ENCODE measurements at places on chromosomes 3 and 15. TPM values are rescaled to one million over a fixed set of nuclear protein-coding genes. Genes with fewer than 3 reads are reported as not detected.
A peak's percentile ranks its signal among the peaks of the same experiment; 100 is the strongest.

DNA sequence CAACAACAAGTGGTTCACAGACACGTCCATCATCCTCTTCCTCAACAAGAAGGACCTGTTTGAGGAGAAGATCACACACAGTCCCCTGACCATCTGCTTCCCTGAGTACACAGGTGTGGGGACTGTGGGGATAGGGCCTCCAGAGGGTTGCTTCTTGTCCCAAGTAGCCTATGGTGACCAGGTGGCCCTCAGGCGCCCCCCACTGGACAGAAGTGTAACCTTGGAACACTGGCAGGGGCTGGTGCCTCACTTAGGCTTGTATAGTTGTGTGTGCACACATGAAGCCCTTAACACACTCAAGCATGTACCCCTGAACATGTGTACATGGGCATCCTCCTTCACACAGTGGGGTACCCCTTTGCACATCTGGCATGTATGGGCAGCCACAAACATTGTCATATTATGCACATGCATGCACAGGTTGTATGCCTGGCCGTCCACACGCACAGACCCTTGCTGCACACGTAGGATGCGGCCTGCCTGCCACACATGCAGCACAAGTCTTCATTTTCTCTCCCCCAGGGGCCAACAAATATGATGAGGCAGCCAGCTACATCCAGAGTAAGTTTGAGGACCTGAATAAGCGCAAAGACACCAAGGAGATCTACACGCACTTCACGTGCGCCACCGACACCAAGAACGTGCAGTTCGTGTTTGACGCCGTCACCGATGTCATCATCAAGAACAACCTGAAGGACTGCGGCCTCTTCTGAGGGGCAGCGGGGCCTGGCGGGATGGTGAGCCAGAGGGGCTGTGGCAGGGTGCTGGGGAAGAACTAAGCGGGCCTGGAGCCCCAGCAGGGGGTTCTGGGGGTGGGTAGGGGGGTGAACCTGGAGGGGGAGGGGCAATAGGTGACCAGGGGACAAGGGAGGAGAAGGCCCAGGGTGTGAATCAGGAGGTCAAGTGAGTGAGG is 11.7 kb upstream of the SEMA3B start:
- DNase-seq = no peak

- DNase-seq = no peak
Measured at GRCh38 chr3:17110660-17111396, 226.1 kb downstream of the PLCL2 start.

DNA sequence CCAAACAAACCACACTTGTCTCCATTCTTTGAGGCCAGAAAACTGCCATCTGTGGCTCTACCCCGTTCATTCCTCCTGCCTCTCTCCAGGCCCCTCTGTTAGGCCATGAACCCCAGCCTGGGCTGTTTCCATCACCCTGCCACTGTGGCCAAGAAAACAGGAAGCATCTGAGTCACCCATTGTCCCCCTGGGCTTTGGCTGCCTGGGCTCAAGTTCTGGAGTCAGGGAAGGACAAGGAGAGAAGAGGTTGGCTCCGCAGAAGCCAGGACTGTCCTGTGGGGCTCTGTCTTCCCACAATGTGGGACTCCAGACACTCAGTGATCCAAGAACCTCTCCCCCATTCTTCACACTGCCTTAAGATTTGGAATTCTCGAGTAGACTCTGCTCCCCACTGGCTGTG is 14.8 kb upstream of the LCTL start:
- no peak for DNase-seq

DNA sequence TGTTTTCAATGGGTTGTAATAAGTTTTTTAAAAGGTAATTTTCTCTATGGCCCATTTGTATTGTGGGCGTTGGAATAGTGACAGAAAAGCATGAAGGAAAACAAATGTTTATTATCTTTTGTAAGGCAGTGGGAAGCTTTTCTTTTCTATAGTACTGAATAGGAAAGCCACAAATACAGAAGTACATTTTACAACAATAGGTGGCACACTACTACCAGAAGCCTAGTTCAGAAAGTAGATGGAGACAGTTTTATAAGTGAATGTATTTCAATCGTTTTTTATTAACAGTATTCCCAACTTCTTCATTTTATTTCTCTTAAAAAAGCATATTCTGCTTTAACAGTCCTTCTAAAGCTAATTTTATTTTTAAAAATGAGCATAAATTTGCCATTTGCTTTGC is 296.7 kb downstream of the PTPRG start:
- no peak for DNase-seq

DNA sequence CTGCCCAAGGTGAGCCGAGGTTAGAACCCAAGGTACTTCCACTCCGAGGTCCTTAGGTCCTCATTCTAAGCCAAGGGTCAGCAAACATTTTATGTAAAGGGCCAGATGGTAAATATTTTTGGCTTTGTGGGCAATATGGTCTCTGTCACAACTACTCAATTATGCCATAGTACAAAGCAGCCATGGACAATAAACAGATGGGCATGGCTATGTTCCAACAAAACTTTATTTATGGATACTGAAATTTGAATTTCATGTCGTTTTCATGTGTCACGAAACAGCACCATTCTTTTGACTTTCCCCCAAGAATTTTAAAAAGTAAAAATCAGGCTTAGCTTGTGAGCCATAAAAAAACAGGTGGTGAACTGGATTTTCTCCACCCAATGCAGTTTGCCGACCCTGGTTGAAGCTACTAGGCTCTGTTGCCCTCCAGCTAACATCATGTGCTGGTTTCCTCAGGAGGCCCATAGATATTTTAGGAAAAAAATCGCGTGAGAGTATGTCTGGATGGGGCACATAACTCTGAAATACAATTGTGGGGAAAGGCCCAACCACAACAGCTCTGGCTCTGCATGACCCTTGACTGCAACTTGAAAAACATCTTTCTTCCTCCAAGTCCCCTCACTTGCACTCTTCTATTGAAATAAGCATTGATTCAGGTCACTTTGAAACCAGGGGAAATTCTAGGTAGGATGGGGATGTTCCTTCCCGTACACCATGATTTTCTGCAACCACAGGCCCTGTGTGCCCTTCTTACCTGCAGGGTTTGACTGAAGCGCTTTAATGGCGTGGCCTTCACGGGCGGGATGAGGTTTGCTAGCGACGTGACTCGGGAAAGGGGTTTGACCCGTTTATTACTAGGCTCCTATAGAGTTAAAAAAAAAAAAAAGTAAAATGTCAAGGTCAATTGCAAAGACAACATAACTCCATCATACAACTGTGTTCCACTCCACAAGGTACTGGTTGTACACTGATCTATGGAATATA is 28.5 kb downstream of the ARHGEF3 start:
- DNase-seq = no peak

- no peak for DNase-seq
Measured at GRCh38 chr3:160398820-160399124, 253 bp downstream of the IFT80 start.

DNA sequence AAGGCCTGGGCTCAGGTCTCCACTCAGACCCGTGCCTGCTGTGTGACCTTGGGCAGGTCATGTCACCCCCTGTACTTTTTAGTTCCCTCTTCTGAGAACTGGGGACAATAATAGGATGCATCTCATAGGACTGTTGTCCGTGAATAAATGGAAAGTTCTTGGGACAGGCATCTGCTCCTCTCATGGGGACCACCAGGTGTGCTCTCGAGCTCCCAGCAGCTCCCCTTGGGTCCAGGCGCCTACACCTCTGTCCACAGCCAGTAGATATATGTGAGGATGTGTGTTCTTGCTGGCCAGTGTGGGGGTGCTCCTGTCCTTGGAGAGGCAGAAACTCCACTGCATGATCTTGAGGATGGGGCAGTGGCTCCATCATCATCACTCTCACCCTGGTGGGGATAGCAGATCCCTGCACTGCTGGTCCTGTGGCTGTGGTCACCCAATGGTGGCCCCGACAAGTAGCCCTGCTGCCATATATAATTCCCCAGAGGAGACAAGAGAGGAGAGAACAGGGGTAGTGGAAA is 257.6 kb upstream of the TLE3 start:
- peak; percentile 1 for DNase-seq

DNA sequence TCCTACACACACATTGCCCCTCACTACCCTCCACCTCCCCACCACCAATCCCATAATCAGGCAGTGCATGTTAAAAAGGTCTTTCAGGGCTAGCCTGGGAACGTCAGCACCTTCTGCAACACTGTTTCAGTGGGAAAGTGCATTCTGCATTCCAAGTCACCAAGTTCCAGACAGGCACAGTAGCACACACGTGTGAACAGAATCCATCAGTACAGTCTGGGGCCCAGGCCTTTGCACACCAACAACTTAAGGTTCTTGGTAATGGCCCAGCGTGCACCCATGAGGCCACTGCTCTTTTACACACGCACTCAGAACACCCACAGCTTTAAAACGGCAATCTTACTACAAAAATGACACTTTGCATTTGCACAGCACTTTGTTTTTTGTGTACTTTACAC is 1.2 kb downstream of the ANXA2 start:
- no peak for DNase-seq

The ROPN1 gene
- total RNA-seq = not detected

The IMPG2 gene
- 0.08 TPM for total RNA-seq

The CHRNA5 gene
- 39.4 TPM for total RNA-seq

The PLA2G4E gene
- not detected for total RNA-seq

The GOLGA6A gene
- not detected for total RNA-seq
